ENCODE measurements at places on chromosomes 5 and 9.

DNA sequence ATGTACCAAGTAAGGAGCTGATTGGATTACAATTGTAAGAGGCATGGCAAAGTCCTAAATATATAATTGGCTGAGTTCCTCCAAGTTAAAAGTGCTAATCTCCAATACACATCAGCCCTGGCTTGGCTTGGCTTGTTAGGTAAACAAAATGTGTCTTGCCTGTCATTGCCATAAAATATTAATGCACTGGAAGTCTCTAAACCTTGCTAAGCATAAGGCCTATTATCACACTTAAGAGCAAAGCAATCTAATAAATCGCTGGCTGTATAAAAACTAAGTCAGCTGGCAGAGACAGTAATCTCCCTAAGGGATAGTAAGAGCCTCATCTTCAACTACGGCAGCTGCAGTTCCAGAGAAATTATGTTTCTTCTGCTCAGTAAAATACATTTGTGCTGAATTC lies 418.6 kb upstream of the GRAMD2B start:
- H3K4me3 ChIP-seq: no peak overlapping the region
- peaks cover 20% of the 10 kb centered on the region for H3K4me1 ChIP-seq
- H3K27ac ChIP-seq: no peak overlapping the region
- H3K27me3 ChIP-seq: no peaks in the 10 kb centered on the region

GRCh38 chr9:14692470-14693250 lies 572 bp downstream of the ZDHHC21 start:
- peak overlapping the region; percentile 19 for H3K27ac ChIP-seq
- H3K4me1 ChIP-seq: peaks cover 9% of the 10 kb centered on the region
- DNase-seq: no peak
- H3K36me3 ChIP-seq: peaks cover 2% of the 10 kb centered on the region

DNA sequence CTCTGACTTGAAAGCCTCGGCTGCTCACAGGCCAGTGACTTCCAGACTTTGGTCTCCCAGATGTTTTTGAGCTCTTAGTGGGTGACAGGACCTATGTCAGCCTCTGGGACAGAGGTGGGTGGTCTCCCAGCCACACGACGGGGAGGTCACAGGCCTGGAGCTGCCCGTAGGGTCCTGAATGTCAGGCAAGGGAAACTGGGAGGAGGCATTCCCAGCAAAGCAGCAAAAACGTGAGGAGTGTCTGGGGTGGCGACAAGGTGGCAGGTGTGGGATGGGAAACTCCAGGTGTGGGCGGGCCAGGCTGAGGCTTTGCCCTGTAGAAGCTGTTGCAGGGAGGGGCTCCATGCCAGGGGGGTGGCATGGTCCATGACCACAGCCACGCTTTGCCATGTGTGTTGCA lies 110.5 kb downstream of the CACNA1B start:
- no peaks in the 10 kb centered on the region for H3K4me1 ChIP-seq
- DNase-seq: no peak
- no peaks in the 10 kb centered on the region for H3K36me3 ChIP-seq
- H3K4me3 ChIP-seq: no peak overlapping the region
- H3K27me3 ChIP-seq: no peaks in the 10 kb centered on the region
- no peak overlapping the region for H3K27ac ChIP-seq

GRCh38 chr9:5459289-5459829 lies 9.0 kb downstream of the CD274 start:
- H3K36me3 ChIP-seq: no peaks in the 10 kb centered on the region
- DNase-seq: no peak
- no peaks in the 10 kb centered on the region for H3K4me1 ChIP-seq
- no peak overlapping the region for H3K27ac ChIP-seq

DNA sequence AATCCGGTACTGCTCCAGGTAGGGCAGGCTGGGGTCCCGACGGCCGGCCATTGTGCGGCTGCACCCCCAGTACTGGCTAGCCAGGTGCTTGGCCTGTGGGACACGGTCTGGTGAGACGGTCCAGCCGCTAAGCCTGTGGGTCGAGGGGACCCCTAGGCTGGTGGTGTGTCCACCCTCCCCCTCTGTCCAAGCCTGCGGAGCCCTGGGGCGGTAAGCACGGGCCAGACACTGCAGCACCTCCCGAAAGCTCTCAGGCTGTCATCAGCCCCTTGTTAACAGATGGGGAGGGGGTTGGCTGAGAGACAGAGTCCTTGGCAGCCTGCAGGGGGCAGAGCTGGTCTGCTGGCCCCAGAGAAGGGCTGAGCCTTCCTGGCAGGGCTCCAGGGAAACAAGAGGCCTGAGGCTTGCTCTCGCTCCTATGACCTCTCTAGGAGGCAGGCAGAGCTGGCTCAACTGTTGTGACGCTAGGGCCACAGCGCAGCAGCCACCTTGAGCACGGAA lies 11.8 kb upstream of the MRNIP start:
- H3K36me3 ChIP-seq: peaks cover 25% of the 10 kb centered on the region
- no peaks in the 10 kb centered on the region for H3K27me3 ChIP-seq
- no peak overlapping the region for H3K4me3 ChIP-seq
- no peaks in the 10 kb centered on the region for H3K4me1 ChIP-seq

DNA sequence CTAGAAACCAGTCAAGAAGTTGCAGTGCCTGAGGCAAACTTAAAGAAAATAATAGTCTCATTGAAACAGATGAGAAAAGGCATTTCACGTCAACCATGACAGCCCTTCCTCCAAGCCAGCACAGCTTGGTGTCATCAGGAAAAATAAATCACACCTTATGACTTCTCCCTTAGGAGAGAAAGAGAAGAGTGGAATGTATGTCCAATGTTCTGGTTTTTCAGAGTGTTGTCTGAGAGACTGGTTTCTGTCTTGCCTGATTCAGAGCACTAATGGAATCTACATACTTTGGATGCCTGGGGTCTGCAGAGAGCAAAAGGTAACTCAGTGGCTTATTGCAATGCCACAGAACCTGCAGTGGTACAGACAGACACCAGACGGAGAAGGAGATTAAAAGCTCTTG lies 105.5 kb upstream of the PDE4D start:
- no peaks in the 10 kb centered on the region for H3K4me1 ChIP-seq
- no peak for DNase-seq
- no peak overlapping the region for H3K4me3 ChIP-seq
- H3K36me3 ChIP-seq: no peaks in the 10 kb centered on the region

GRCh38 chr5:172051643-172052339 lies 45.4 kb upstream of the FBXW11 start:
- H3K36me3 ChIP-seq: no peaks in the 10 kb centered on the region
- H3K4me3 ChIP-seq: no peak overlapping the region
- no peak overlapping the region for H3K27ac ChIP-seq
- H3K4me1 ChIP-seq: peaks cover 8% of the 10 kb centered on the region

GRCh38 chr9:98897745-98898144 lies 46.0 kb upstream of the COL15A1 start:
- no peak overlapping the region for H3K27ac ChIP-seq
- no peaks in the 10 kb centered on the region for H3K4me1 ChIP-seq
- no peaks in the 10 kb centered on the region for H3K27me3 ChIP-seq
- DNase-seq: no peak
- no peak overlapping the region for H3K4me3 ChIP-seq

DNA sequence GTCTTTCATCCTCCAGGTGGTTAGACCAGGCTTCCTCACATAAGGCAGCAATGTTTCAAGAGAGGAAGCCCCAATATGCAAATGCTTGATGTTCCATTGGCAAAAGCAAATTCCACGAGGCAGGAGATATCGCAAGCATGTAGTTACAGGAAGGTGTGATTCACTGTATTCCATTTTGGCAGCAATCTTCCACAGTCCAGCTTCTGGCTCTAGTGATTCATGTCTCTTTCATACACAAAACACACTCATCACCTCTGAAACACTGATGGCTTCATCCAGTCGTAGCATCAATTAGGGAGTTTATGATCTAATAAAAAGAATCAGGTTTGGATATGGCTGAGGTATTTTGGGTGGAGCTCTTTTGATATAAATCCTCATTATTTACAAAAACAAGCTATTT lies 552.2 kb upstream of the RIOK2 start:
- no peaks in the 10 kb centered on the region for H3K36me3 ChIP-seq
- no peak overlapping the region for H3K27ac ChIP-seq
- no peak for DNase-seq
